Effector memory CD4-positive, alpha-beta T cell (primary cell): ENCODE measurements at places on chromosomes 3 and 15.

GRCh38 chr3:46646700-46647099, 34.4 kb downstream of the FAM240A start:
- no peak for DNase-seq

- DNase-seq = no peak
These were observed 128.0 kb downstream of the LRRN1 start for GRCh38 chr3:3927198-3927597.

DNA sequence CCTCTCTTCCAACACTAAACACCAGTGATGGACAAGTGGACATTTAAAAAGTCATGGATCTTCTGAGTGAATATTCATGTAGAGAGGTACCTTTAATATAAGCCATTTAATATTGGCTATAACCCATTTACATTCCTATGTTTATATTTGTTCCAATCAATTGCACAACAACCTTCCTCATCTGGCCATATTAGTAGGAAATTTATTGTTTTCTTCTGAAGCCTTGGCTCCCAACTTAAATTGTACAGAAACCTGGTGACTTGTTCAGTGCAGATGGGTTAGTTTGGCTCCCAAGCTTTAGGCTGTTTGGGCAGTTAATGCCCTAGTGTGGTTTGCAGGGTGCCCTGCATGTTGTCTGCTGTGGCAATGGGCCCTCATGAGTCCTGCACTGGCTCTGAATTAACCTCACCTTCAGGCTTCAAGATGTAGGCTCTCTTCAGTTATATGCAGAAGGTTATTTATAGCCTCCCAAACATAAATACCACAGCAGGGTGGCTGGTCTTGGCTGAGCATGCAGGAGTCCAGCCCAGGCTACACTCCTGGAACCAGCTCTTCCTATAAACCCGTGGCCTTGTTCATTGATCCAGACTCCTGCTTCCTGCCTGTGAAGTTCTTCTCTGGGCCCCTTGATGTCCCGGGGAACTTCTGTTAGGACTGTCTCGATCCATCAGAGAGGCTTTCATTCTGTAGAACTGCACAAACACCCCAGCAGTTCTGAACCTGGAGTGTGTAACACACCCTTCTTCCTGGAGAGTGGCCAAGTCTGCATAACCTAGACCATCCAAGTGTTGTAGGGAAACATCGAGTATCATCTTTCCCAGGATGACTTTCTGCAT, 57.0 kb downstream of the DUT start:
- no peak for DNase-seq

DNA sequence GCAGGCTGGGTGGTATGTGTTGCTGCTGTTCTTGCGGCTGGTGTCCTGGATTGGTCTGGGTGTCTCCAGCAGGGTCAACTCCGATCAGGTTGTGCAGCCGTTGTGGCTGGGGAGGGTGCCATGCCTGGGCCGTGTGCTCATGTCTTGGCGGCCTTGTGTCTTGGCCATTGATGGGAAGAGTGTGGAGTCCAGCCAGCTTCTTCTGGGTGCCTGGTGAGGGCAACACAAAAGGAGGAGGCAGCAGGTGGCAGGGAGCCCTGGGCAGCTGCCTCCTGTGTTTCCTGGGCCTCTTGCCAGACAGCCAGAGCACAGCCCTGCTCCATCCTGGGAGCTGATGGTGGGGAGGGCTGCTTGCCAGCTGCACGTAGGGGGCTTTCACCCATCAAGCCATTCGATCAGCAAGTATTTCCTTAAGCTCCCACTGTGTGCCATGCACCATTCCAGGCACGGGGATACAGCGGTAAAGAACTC, 4.3 kb downstream of the CHAC1 start:
- DNase-seq = no peak

DNA sequence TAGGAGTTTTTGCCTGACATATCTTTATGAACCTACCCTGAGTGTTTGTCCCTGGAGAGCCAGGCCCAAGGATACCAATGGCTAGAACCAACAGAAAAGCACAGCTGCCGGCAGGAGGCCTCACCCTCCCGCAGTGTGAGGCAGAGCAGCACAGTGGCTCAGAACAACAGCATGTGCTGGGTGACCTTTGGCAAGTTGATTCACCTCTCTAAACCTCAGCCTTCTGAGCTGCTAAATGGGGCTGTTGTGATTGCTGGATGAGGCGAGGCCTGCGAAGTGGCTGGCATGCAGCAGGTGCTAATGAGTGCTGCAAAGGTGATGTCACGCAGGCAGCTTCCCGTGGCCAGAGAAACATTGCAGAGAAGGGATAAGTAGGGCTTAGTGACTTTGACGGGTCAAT, 23.3 kb downstream of the IDH2 start:
- no peak for DNase-seq

- DNase-seq = no peak
These were observed 47.2 kb downstream of the IGSF11 start for GRCh38 chr3:118987477-118987876.

DNA sequence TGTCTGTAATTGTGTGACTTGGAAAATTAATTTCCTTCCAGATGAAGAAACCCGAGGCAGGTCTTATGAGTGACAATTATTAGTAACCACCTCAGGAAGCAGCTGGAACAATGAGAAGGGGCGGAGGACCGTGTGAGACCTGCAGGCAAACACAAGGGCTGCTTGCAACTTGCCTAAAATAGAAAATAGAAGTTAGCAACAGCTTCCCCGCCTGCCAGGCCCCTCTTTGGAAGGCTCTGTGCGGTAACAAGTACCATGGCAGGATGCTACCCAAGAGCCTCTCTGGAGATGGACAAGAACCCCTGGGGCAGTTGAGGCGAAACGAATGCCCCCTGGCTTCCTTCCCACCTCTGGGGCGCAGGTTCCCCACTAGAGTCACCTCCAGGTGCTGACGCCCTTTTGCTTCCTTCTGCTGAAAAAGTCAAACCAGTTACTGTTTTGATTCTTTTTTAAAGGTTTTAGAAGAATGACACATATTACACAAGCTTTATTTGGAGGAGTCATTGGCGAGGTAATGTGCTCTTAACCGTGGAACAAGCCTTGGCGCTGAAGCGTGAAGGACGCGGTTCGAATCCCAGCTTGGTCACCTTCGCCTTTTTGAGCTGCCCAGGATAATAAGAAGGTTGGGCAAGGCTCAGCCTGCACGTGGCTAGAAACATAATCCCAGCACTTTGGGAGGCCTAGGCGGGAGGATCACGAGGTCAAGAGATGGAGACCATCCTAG, 47.0 kb upstream of the SYNM start:
- DNase-seq = no peak

- DNase-seq = no peak
These were observed 277.5 kb upstream of the CDIN1 start for GRCh38 chr15:36301947-36302346.

DNA sequence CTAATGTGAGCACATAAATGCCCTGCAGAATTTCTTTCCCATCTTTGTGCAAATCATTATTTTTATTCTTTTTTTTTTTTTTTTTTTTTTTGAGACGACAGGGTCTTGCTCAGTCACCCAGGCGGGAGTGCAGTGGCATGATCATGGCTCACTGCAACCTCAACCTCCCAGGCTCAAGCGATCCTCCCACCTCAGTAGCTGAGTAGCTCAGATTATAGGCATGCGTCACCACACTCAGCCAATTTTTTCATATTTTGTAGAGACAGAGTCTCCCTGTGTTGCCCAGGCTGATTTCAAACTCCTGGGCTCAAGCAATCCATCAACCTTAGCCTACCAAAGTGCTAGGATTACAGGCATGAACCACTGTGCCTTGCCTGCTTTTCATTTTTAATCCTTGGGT, 22.9 kb downstream of the DAG1 start:
- no peak for DNase-seq

DNA sequence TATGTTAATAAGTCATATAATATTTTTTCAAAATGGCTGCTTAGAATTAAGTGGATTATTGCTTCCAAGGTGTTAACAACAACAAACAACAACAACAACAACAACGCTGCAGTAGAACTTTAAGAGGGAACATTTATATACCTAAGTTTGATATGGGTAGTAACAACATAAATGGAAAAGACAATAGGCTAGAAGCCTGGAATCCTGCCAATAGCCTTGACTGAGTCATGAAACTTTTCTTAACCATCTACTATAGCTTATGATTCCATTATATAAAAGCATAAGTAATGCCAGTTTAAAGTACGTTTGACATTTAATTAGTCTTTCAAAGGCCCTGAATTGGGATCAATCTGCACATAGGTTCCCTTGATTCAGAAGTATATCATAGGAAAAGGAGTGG, 31.2 kb downstream of the SATB1 start:
- no peak for DNase-seq

GRCh38 chr3:177447938-177448337, 250.7 kb upstream of the TBL1XR1 start:
- DNase-seq = no peak

- DNase-seq = no peak
These were observed 23.7 kb downstream of the XXYLT1 start for GRCh38 chr3:195247086-195247862.

DNA sequence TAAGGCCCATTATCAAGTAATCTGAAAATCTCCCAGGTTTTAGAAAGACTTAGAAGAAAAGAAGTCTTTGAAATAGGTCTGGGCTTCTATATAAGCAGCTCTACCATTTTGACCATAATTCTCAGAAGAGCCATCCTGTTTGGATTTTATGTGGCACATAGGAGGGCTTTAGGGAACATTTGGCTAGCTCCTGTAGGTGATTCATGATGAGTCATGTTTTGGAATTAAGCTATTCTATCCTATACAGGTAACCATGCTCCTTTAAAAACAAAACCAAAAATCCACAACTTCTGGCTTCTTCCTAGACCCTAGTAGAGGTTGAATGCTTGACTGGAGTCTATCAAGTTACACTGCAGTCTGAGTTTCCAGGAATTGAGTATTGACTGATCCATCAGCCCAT, 8.9 kb downstream of the SST start:
- no peak for DNase-seq

DNA sequence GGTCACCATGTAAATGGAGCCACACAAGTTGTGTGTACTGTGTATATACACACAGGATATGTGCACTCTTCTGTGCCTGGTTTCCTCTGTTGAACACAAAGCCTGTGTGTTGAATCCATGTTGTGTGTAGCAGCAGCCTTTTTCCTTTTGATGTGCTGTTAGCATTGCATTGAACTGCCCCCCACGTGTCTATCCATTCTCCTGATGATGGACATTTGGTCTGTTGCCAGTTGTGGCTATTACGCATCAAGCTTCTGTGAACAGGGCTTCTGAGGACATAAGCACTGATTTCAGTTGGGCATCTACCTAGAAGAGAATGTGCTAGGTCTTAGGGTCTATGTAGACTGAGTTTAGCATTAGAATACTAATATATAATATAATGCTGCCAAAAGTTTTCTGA, 77.4 kb downstream of the LSM3 start:
- no peak for DNase-seq

DNA sequence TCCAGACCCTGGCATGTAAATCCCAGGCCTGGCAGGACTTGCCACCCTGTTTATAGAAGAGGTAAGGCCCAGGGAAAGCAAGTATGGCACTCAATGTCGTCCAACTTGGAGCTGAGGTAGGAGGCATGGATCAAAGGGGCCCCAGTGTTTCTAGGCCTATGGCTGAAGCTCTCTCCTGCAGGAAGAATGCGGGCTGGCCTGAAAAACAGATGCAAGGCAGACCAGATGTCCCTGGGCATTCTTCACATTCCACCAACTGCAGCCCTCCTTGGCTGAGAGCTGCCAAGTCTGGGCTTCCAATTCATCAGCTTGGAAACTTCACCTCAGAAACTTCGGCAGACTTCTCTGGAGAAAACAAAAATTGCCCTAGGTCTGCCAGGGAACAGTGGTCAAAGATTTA, 22.2 kb downstream of the MESD start:
- DNase-seq = no peak

- no peak for DNase-seq
These were observed 4.8 kb downstream of the VWA5B2 start for GRCh38 chr3:184234224-184234623.

- DNase-seq = no peak
These were observed 10.7 kb upstream of the CSTA start for GRCh38 chr3:122314228-122314876.

GRCh38 chr3:187743195-187744141, 1.8 kb downstream of the BCL6 start:
- no peak for DNase-seq

GRCh38 chr15:64597477-64597822, 137.1 kb downstream of the ZNF609 start:
- no peak for DNase-seq

DNA sequence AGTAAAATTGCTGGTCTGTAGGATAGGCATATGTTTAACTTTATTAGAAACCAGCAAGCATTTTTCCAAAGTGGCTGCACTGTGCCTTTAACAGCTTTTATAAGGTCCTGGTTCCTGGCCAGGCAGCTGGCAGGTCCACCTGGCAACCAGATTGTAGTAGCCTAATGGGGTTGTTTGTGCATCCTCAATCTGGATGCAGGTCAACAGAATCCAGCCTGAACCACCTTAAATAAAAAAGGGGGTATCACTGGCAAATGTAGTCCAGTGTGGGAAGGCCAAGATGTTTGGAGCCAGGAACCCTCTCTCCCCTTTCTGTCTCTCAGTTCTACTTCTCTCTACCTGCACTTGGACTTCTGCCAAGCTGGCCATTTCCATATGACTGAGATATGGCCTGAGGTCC, 200.3 kb downstream of the ZNF621 start:
- no peak for DNase-seq

DNA sequence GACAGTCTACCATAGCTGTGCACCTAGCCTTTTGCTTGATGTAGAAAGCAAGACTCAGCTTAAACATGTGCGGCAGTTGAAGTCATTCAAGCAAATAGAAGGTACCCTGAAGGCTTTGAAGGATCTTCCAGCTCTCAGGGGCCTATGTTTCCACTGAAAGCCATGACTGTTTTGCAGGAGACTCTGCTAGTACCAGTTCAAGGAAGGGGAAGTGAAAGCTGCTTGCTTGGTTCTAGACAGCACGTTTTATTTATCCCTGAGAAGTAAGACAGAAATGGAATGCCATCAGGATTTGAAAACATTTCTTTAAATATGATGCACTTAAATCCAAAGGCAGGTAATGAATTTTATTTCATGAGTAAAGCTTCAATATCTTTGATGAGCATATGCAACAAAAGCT, 311.4 kb downstream of the PDCD6IP start:
- DNase-seq = no peak

- DNase-seq = no peak
These were observed 38.4 kb downstream of the SPSB4 start for GRCh38 chr3:141089339-141090152.

GRCh38 chr3:100274361-100274760, 13.6 kb downstream of the TBC1D23 start:
- DNase-seq = no peak

DNA sequence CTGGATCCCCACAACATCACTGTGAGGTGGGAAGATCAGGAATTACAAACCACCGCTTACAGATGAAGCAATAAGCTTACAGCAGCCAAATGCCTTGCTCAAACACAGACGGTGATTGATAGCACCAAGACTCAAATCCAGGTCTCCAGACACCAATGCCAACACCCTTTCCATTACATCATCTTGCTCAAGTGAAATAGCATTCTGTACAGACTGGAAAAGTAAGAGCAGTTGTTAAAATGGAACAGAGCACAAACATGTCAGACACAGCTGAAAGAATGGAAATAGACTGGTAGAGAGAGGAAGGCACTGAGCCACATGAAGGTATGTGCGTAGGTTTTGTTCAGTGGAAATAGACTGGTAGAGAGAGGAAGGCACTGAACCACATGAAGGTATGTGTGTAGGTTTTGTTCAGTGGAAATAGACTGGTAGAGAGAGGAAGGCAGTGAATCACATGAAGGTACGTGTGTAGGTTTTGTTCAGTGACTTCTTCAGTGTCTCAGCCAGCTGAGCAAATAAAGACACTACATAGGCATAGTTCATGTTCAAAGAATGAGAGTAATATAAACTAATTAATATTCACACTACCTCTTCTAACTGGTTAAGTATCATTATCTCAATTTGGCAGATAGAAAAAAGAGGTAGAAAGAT, 15.6 kb downstream of the CLDN1 start:
- no peak for DNase-seq
